ENCODE measurements at places on chromosomes 7 and 10.
A peak's percentile ranks its signal among the peaks of the same experiment; 100 is the strongest.

GRCh38 chr10:113555751-113556150 is 2.9 kb downstream of the HABP2 start:
- no peak for DNase-seq

DNA sequence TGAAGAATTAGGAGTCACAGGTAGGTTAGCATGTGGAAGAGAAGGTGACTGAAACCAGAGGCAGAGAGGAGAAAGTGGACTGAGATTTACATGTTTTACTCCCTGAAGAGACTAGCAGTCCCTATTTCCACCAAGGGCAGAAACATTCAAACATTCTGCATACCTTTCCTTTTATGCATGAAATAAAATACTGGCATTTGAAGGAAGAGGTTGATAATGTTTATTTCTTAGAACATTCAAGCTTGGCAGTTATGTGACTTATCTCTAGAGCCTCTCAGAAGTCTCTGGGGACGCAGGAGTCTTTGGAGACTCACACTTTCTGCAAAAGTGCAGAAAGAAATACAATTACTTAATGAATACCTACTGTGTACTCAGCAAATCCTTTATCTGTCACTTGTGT is 507.1 kb upstream of the C7orf33 start:
- DNase-seq, result no peak

GRCh38 chr10:38054361-38054797 is 39.8 kb upstream of the ZNF37A start:
- no peak for DNase-seq

DNA sequence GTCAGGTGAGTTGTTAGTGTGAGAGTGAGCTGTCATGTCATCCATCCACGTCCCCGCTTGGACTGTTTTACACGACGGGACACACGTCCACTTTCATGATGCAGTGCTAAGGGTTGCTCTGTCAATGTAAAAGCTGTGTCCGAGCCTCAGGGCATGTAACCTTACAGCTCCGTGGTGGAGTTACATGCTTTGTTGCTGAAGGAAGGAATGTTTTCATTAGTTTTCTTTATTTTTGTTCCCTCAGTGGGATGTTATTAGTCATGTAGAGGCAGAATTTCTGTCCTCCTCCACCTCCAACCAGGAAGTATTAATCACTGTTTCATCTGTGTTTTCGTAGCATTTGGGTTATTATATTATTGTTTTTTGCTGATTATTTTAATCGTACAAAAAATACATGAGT is 88.6 kb downstream of the NRG3 start:
- DNase-seq, result no peak

GRCh38 chr10:35884657-35885071 is 242.6 kb upstream of the FZD8 start:
- no peak for DNase-seq

GRCh38 chr10:99665304-99665703 is 6.0 kb downstream of the ENTPD7 start:
- DNase-seq, result no peak

- no peak for DNase-seq
These were observed 100.5 kb upstream of the MAGI2 start for GRCh38 chr7:79553811-79554555.

DNA sequence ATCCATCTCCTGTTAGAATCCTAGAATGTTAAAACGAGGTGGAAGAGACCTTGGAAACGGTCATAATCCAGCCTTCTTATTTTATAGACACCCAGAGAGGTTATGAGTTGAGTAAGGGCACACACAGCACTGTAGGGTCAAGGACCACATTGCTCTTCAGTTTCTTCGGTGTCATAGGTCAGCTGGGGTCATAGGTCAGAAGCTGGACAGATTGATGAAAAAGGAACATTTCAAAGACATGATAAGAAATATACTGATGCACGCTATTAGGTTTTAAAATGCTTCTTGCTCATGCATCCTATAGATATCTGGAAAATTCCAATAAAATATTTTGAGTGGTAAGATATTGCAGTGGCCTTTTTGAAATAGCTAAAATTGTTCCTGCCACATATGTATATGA is 60.0 kb upstream of the BMS1 start:
- no peak for DNase-seq

DNA sequence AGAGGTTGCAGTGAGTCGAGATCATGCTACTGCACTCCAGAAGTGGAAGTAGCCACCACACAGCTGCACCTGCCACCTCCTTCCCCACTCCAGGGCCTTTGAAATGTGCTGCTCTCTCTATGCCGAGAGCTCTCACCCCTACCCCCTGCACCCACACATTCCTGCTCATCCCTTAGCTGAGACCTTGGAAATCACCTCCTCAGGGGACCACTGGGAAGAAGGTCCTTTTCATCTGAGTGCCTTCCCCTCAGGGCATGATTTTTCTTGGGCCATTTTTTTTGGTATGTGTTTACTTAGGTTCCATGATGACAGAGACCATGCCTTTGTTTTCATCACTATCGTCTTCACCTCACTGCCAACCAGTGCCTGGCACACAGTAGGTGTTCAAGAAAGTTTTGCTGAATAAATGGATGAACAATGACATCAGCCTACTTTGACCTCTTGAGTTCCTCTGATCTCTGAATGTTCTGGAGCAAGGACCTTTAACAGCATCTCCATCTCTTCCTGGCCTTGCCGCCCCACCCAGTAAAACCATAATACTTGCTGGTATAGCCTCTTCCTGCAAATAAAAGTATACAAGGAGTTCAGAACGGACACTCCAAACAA is 166.6 kb upstream of the KLF14 start:
- peak; percentile 14 for DNase-seq

- peak; percentile 72 for DNase-seq
These were observed 28.4 kb downstream of the TMEM130 start for GRCh38 chr7:98841179-98841997.

DNA sequence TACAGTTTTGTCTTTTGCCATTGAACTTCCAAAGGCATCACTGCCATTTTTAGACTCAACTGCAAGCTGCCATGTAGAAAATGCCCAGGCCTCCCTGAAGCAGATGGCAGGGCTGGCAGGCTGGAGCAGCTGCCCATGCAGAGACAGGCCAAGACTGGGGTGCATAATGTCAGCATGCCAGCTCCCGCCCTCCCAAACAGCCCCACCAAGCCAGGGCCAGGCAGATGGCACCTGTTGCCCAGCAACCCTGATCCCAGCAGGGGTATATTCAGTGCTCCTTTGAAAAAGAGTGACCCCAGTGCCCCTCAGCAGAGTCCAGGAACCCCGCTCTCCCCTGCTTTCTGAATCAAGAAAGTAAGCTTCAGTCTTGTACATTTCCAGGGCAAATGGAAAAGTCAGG is 32.6 kb downstream of the VSTM4 start:
- DNase-seq, result no peak

- no peak for DNase-seq
These were observed 853.5 kb downstream of the GATA3 start for GRCh38 chr10:8908013-8908412.

GRCh38 chr10:117222976-117223692 is 17.8 kb upstream of the SLC18A2 start:
- no peak for DNase-seq

DNA sequence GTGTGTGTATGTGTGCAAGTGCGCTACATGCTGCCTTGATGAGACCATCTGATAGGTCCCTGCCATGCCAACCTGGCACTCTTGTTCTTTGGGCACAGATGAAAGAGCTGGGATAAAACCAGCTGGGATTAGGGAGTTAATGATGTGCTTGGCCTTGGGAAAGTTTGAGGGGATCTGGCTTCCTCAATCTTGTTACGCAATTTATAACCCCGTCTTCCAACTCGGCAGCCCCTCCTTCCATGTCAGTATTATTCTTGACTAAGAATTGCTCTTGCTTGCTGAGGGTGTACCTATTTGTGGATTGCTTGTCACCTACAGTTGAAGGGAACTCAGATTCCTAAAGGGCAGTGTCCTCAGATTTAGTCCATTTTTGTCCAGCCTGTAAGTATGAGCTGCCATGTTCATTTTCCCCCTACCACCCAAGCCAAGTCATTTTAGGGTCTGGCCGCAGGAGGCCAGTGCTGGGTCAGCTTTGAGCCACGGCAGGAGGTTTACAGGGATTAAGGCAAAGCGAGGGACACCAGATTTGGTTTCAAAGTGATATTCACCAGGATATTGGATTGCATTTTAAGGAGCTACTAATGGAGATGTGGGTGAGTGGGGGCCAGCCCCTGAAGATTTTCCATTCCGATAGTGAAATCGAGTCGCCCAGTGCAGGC is 34.1 kb upstream of the KCNMA1 start:
- no peak for DNase-seq

GRCh38 chr10:14244147-14244546 is 86.6 kb downstream of the FRMD4A start:
- DNase-seq, result no peak

DNA sequence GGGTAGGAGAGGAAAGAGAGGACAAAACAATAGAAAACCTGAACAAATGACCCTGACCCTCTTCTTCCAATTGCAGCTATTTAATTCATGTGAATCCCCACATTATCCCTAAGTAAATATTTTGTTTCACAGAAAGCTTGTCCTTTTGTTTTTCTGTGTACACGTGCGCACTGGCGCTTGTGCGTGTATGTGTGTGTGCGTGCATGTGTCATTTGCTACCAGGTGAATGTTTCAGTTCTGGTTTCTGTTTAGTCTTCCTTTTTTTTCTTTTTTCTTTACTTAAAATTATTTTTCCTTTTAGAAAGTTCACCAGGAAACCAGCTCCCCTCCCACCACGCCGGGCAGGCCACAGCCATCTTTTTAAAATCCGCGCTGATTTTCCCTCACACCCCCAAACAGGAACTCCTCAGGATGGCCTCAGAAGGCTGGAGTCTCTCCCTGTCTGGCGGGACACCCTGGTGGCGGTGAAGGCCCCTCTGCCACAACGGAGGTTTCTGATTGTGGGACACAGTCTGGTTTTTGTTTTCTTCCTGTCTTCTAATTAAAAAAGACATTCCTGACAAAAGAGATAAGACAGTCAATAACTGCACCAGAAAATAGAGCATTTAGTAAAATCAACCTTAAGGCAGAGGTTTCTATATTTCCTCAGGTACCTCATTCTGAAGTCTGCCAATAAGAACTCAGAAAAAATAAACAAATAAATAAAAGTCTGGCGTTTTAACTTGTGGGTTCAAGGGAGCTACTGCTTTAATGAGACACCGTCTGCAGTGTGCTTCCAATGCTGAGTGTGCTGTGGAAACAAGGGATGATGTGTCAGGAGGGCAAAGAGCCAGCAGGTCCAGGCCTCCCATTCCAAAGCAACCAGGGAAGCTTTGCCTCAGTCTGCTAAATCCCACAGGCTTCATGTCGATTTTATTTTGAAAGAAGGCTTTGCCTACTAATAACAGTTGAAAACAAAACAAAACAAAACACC is 17.4 kb downstream of the IRF5 start:
- DNase-seq, result no peak

GRCh38 chr7:26865094-26865388 is 651 bp upstream of the SKAP2 start:
- no peak for DNase-seq

GRCh38 chr10:18703521-18703920 is 44.3 kb downstream of the ARL5B start:
- DNase-seq, result no peak

DNA sequence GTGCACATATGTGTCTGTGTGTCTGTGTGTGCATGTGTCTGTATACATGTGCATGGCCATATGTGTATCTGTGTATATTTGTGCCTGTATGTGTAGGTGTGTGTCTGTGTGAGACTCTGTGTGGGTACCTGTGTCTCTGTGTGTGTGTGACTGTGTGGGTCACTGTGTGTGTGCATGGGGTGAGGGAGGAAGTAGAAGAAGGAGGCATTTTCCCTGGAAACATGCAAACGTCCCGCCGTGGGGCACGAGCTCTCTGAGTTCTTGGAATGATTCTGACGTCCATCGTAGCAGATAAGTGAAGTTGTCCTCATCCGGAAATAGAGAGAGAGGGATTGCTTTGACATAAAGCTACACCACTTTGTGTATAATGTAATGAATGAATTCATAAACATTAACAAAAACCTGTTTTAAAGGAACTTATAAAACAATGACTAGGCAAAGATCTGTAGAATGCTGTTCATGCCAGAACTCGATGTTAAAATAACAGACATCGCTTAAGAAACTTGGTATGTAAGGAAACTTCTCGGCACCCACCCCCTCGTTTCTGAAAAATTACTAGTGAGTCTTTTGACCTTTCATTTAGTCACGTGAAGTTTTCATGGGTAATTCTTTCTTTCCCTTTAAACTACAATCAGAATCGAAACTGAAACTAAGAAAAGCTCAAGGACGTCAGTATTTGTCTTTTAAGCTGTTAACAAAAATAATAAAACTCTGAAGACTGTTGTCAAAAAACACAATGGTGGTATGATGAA is 43.6 kb upstream of the KLF6 start:
- peak; percentile 46 for DNase-seq

- DNase-seq, result no peak
These were observed 885 bp upstream of the MET start for GRCh38 chr7:116671111-116671510.

GRCh38 chr10:133230044-133230361 is at the start of gene UTF1:
UTF1 (plus strand) TSS chr10:133230217; CDS start chr10:133230289, 72 bp downstream.
- no peak for DNase-seq

DNA sequence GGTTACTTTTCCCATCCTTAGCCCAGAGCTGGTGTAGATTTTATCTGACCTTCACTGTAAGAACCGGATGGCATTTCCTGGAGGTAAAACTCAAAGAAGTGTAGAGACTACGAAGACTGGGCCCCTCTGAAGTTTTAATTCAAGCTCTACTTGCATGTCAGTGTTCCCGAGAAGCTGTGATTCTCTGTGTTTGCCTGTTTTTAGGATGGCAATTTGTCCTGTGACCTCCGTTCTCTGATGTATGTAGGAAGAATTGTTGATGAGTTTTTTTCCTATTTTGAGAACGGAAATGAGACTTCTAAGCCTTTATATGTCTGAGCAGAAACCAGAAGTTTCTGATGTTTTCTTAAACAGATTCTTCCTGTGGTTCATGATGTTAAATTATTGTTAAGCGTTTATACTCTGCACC is 94.1 kb downstream of the CDCA7L start:
- no peak for DNase-seq

- DNase-seq, result no peak
These were observed 166.4 kb upstream of the COBL start for GRCh38 chr7:51482976-51483375.

DNA sequence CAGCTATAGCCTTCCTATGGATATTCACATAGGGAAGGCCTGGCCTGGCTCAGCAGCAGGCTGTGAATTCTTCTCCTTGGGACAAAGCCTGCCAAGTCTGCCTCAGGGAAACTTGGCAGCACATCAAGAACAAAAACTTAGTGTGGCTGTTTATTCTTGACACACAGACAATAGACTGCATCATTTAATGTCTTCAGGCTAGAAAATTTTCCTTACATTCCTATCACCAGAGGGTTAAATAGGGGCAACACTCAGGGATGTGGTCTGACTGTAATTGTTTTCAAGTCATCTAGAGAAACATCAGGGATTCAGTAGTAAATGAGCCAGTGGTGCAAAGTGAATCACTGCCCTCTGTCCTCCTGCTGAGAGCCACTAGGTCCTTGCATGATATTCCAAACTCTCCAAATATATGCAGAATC is 137.3 kb downstream of the SEMA3C start:
- no peak for DNase-seq

GRCh38 chr7:139774376-139774775 is 3.4 kb downstream of the HIPK2 start:
- no peak for DNase-seq
